ENCODE measurements at places on chromosomes 1 and 21.

DNA sequence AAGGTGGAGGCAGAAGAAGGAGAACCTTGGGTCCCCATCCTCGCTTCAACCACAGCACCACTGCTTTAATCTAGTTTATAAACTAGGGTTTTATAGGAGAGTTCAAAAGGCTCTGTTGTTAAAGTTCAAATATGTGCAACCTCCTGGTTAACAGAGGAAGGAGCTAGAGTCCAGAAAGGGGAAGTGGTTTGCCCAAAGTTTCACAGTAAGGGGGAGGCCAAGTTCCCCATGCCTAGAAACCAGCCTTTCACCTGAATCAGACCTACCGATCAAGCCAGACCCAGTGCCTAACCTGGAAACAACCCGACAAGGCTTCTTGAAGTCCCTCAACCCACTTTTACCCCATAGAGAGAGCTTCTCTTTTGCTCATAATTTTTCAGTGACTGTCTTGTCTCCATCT is 106.5 kb downstream of the PLPP3 start:
- no peak for DNase-seq

GRCh38 chr1:173341307-173341706 is 134.2 kb upstream of the TNFSF4 start:
- DNase-seq = peak; percentile 53

DNA sequence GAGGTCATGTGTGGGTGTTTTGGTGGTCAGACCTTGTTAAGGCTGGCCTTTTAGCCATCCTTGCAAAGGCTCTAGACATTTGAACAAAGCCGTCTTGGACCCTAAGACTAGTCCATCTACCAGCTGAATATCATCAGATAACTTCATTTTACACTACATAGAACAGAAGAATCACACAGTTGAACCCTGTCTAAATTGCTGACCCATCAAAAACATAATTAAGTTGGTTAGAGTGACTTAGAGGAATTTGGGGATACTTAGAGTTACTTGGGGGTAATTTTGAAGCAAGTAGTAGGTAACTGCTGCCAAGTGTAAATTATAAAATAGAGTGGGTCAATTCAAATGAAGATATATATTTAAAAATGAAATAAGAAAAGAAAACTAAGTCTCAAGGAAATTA is 102.9 kb upstream of the ADGRL4 start:
- no peak for DNase-seq

GRCh38 chr21:43659136-43660000 is at the start of the genes HSF2BP and RRP1B:
HSF2BP (minus strand) TSS chr21:43659488; CDS start chr21:43658096, 1,392 bp downstream.
RRP1B (plus strand) TSS chr21:43659560; CDS start chr21:43659665, 105 bp downstream.
- peak; percentile 85 for DNase-seq

DNA sequence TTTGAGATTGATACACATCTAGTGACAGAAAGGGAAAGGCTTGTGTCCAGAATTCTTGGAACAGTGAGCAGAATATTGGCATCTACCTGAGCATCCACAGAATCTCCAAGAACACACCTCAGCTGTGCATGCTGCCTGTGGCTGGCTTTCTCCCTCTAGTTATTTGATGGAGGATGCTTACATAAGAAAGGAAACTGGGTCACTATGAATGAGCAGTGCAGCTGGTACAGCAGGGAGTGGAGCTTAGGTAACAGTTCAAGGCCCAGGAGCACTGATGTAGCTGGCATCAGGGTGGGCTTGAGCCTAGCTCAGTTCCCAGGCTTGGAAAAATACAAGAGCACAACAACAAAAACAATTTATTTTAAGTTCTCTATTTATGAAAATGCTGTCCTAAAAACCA is 26.3 kb downstream of the RGS8 start:
- no peak for DNase-seq

DNA sequence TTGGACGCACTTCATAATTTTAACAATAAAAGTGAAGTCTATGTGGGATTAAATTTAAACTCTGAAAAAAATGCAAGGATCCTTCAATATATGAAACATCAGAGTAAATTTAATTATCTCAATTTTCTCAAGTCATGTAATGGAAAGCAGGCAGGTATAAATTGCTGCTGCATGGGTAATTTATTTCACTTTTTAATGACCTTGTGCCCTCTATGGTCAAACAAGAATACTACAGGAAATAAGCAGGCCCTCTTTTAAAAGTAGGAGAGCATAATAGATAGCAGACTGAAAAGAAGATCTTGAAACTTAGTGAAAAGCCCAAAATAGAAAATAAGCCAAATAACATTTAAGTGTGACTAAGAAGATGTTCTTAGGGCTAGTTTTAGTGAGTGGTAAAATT is 22.9 kb downstream of the BCAS2 start:
- DNase-seq = peak; percentile 24

DNA sequence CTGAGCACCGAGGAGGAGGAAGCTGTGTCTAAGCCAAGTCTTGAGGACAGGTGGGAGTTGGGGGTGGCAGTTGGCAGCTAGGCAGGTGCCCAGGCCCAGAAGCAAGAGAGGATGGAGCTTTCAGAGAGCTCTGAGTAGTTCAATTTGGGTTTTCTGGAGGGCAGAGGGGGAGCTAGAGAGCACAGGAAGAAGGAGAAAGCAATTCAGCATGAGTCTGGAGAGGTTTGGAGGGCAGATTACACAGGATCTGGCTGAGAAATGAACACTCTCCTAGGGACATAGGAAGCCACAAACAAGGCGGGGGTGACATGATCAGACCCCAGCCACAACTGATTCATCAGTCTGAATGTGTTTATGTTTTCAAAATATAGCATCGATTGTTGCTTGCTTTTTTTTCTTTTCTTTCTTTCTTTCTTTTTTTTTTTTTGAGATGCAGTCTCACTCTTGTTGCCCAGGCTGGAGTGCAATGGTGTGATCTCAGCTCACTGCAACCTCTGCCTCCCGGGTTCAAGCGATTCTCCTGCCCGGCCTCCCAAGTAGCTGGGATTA is 23.8 kb downstream of the PTPRF start:
- DNase-seq = peak; percentile 36

GRCh38 chr1:155086856-155087535 is 8.4 kb downstream of the EFNA3 start:
- DNase-seq = no peak

GRCh38 chr21:16913010-16913409 is 599.8 kb upstream of the CXADR start:
- DNase-seq = peak; percentile 27

GRCh38 chr1:46284058-46284457 is 19.4 kb downstream of the LRRC41 start:
- DNase-seq = no peak

GRCh38 chr1:35656148-35656862 is 15.0 kb upstream of the PSMB2 start:
- DNase-seq = no peak
